ENCODE measurements at places on chromosomes 13 and 19.

- no peak for DNase-seq
Observed at GRCh38 chr19:14004619-14005348, 1.3 kb downstream of the RFX1 start.

- DNase-seq, result no peak
Observed at GRCh38 chr13:112172641-112173251, 105.8 kb downstream of the SOX1 start.

GRCh38 chr19:28633319-28634018, 579.5 kb downstream of the UQCRFS1 start:
- peak; percentile 43 for DNase-seq

DNA sequence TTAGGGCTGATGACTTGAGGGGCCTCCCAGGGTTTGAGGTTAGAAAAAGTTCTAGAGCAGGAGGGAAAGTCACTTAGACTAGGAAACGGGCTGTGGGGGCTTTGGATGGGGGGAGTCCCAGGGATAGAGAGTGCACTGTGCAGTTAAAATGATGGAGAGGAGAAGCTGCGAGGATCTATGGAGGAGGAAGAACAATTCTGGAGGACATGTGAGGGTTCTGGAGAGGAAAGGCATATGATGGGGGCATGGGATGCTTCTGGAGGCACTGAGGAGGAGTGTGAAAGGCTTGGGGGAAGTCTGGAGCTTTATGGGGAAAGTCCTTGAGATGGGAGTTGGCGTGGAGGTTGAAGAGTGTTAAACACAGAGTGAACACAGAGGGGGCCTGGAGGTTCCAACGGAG, 2.2 kb downstream of the KCNC3 start:
- no peak for DNase-seq

GRCh38 chr13:21355304-21355703, 103.8 kb downstream of the ZDHHC20 start:
- DNase-seq, result no peak

DNA sequence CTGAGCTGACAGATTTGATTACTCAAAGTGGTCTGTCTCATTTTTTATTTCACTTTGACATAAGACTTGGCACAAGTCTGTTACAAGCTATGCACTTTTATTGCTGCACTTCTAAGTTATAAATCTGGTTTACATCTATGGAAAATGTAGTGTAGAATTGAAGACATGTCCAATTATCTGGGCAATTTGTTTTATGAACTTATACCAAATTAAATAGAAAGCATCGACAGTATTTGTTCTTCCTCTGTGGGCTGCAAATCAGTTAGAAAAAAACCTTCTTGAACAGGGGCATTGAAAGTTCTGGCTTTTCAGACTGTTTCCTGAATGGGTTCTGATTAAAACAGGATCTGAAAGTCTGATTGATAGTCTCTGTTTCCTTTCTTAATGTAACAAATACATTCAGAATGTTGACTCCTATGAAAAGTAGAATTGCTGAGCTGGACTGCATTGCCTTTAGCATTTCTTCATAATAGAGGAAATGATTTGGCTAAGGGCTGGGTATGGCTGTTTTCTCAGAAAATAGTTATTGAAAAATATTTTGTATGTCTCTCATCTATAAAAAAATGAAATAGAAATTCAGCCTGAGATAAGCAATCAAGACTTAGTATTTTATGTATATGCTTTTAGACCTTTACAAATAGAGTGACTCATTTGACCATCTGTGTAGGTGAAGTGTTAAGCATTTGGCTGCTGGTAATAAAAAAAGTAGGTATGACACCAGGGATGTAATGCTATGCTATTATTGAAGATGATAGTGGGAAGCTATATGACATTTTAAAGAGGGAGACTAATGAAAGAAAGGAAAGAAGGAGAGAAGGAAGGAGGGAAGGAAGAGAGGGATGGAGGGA, 210.9 kb upstream of the SPRY2 start:
- DNase-seq, result peak; percentile 28

- DNase-seq, result peak; percentile 56
Observed at GRCh38 chr19:21396893-21397572, at the start of gene ZNF493. ZNF493 (plus strand) TSS chr19:21397133; CDS start chr19:21397238, 105 bp downstream.

- no peak for DNase-seq
Observed at GRCh38 chr13:48563626-48564025, 30.7 kb upstream of the RCBTB2 start.

DNA sequence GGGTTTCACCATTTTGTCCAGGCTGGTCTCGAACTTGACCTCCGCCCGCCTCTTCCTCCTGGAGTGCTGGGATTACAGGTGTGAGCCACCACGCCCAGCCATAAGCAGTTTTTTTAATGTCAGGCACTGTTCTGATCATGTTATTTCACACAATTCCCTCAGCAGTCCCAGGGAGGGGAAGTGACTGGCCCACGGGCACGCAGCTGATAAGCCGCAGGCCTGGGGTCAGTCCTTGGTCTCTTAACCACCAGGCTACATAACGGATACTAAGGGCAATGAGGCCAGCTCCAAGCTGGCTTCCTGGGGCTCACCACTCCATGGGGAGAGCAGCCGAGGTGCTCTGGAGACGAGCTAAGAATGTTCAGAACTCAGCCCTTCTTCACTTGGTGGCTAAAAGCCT, 13.5 kb downstream of the BRSK1 start:
- no peak for DNase-seq

DNA sequence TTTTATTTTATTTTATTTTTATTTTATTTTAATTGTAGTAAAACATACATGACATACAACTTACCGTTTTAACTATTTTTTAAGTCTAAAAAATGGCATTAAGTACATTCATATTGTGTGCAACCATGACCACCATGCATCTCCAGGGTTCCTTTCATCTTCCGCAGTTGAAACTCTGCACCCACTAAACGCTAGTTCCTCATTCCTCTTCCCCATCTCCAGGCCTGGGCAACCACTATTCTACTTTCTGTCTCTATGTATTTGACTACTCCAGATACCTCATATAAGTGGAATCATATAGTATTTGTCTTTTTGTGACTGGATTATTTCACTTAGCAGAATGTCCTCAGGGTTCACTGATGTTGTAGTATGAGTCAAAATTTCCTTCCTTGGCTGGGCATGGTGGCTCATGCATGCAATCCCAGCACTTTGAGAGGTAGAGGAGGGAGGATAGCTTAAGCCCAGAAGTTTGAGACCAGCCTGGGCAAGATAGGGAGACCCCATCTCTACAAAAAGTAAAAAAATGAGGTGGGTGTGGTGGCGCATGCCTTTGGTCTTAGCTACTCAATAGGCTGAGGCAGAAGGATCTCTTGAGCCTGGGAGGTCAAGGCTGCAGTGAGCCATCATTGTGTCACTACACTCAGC, 55.7 kb upstream of the ZNF507 start:
- no peak for DNase-seq

DNA sequence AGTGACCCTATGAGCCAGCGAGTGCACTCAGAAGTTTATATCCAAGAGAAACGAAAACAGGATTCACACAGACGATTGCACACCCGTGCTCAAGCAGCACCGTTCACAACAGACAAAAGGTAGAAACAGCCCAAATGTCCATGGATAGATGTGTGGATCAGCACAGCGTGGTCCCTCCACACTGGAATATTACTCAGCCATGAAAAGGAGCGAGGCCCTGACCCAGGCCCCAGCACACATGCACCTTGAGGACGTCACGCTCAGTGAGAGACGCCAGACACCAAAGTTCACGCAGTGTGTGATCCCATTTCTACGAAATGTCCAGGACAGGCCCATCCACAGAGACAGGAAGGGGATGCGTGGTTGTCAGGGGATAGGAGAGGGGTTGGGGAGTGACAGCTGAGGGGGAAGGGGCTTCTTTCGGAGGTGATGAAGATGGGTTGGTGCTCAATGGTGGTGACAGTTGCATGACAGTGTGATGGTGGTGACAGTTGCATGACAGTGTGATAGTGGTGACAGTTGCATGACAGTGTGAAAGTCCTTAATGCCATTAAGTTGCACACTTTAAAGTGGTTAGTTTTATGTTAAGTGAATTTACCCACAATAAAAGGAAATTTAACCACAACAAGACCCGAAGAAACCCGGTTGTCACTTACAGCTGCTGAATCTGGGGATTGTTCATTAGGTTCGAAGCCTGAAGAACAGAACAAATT, 18.9 kb upstream of the SLC39A3 start:
- no peak for DNase-seq

GRCh38 chr19:3788996-3789778, 3.0 kb upstream of the MATK start:
- DNase-seq, result no peak

DNA sequence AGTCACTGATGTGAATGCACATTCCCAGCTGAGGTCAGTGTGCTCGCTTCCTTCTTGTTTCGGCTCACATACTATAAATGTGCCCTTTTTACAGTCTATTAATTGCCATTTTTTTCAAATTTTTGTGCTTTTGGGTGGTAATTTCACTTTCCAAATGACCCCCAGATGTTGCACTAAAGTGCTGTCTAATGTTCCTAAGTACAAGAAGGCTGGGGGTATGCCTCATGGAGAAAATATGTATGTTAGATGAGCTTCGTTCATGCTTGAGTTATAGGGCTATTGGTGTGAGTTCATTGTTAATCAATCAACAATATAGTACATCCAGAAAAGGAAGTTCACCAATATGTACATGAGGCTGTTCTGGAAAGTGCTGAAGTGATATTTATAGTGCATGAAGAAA, 84.7 kb downstream of the KL start:
- no peak for DNase-seq

DNA sequence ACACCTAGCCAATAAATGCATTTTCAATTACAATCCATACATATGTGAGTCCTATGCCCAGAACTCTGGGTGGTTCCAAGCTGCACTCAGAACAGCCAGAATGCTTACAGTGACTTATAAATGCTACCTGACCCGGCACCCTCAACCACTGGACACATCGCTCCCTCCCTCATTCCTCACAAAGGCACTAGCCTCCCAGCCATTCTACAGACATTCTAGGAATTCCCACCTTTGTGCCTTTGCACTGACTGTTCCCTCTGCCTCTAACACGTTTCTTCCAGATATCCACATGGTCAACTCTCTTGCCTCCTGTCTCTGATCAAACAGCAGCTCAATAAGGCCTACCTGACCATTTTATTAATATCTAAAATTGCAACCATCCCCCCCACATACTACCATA, 99.9 kb downstream of the LHFPL6 start:
- DNase-seq, result no peak

DNA sequence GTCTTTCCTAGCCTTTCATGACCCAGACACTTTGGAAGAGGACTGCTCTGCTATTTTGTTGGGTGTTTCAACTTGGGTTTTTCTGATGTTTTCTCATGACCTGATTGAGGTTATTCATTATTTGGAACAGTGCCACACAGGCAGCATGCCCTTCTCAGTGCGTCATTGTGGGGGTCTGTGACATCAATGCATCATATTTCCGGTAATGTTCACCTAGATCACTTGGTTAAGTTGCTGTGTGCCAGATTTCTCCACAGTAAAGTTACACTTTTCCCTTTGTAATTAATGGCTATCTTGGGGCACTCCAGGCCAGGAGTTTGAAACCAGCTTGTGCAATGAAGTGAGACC, 124.4 kb downstream of the SIPA1L3 start:
- DNase-seq, result no peak

DNA sequence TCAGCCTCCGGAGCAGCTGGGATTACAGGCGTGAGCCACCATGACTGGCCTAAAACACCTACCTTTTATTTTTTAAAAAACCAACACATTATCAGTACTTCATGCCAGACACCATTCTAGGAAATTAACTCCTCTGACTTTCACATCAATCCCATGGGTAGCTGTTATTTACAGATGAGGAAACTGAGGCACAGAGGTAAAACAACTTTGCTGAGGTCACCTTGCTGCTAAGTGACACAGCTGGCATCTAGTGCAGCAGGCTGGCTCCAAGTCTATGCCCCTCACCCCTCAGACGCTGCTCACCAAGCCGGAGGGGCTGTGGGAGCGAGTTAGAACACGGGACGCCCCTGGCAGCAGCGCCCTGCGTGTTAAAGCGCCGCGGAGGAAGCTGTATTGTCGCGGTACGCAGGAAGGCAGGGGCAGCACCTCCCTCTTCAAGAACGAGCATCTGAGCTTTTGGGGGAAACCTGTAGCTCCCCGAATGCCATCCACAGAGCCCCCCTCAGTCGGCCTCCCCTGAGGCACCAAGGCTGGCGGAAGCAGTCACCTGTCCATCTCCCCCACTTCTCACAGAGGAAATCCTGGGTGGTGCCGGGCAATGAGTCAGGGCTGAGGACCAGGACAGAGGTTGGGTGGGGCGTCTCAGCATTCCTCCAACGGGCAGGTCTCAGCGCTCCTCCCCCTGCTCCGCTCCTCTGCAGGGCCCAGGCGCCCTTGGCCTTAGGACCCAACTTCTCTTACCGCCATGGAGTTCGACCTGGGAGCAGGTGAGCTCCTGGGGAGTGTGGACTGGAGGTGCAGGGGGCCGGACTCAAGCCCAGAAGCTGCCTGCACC, at the start of gene C19orf33:
Gene C19orf33, plus strand, starts transcription at position 735 of the 835 bp plus-strand sequence. Its CDS starts 11 bp downstream, at position 746.
- peak; percentile 97 for DNase-seq

DNA sequence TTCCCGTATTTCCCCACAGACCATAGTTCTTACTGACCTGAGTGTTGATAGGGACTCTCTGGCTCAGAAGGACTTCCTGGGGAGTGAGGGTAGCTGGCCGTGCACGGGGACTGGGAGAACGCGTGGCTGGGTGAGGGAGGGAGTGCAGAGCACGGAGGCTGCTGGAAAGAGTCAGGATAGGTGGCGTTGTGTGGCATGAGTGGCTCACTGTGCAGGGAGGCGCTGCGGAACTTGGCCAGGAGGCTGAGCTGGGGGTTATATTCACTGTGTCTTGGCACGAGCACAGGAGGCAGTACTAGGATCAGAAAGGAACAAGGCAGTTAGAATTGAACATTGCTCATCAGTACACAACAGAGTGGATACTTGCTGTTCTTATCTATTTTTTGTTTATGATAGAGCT, 47.4 kb downstream of the SMAD9 start:
- no peak for DNase-seq

GRCh38 chr13:44620057-44620456, 43.9 kb upstream of the TSC22D1 start:
- DNase-seq, result no peak

DNA sequence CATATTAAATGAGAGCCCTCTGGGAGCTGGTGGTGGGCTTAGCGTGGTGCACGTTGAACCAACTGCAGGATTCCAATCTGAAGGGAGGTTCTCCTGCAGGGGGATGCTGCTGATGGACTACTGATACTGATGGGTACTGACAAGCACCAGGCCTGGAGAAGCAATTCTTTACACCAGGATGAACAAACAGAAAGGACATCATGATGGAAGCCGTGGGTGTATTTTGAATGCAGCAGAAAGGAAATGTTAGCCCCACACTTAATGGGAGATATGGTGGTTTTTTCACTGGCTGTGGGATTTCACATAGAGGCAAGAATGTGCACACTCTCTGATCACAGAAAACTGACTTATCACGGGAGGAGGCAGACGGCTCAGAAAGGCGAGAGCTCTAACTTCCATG, 299.7 kb downstream of the TEX29 start:
- DNase-seq, result no peak

GRCh38 chr19:51224163-51224641, 678 bp upstream of the CD33 start:
- no peak for DNase-seq

GRCh38 chr13:47594833-47595232, 406.2 kb downstream of the SUCLA2 start:
- no peak for DNase-seq

- no peak for DNase-seq
Observed at GRCh38 chr13:43698758-43699157, 88.0 kb downstream of the ENOX1 start.
